NCI-H2029 treated with DMSO at 0.1 percent for 48 hours (cell line): ENCODE measurements at places on chromosomes 16 and 17.
A peak's percentile ranks its signal among the peaks of the same experiment; 100 is the strongest.

DNA sequence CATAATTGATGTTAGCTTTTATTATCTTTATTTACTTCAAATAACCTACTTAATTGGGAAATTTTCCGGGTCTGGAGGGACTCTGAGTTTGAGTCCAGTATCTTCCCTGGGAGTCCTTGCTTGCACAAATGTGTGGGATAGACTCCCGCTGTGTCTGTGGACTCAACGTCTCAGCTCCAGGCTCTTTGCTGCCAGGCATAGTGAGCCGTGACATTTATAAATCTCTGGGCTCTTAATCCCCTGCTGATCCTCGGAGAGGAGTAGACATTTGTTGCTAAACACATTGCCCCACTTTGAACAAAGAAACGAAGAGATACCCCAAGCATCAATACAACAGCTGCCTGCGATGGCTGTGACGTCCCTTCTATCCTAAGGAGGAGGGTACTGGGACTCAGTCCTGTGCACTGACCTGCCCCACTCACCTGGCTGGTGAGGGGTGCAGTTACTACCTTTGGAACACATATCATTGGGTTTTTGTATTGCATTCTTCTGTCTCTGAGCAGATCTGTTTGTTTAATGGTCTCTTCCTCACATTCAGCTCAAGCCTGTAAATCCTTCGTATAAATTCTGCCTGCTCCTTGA lies 316.9 kb downstream of the HAPSTR1 start:
- no peak for DNase-seq

DNA sequence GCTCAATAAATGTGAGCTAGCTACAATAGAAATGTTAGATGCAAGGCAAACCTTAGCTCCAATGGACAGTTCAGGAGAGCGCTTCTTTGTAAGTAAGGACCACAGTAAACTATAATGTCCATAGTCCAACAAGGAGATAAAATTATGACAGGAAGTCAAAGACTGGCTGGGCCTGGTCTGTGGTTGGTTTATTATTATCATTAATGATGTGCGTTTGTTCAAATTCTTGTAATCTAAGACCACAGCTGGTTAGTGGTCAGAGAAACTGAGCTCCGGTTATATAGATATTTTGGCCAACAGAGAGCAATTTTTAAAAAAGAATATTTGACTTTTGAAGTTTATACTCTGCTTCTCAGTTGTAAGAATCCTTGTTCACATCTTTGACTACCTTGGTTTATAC lies 4.7 kb upstream of the CMTM2 start:
- no peak for DNase-seq

- no peak for DNase-seq
Measured at GRCh38 chr16:366476-366875, 3.9 kb downstream of the MRPL28 start.

GRCh38 chr17:77465358-77466041 lies 324.7 kb downstream of the SEC14L1 start:
- DNase-seq, result no peak

DNA sequence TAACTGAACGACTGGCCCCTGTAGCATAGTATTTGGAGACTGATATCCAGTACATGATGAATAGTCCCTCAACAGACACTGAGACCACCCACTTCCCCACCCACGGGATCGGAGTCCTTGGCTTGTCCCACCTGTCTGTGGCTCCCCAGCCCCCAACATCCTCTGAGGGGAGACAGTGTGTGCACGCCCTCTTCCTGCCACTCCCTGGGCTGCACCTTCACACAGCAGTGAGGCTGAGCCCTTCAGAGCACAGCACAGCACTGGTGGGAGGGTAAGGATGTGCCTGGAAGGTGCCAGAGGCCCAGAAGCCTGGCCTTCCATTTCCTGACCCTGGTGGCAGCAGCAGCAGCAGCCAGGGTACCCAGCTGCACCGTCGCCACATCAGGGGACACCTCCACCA lies 11.0 kb downstream of the DNASE1 start:
- DNase-seq, result no peak

- peak; percentile 47 for DNase-seq
Measured at GRCh38 chr16:3950343-3951193, 70.1 kb upstream of the CREBBP start.

GRCh38 chr16:78122774-78123315 lies 23.4 kb downstream of the WWOX start:
- peak; percentile 81 for DNase-seq

- no peak for DNase-seq
Measured at GRCh38 chr17:81891303-81891552, 158 bp downstream of the ALYREF start.

GRCh38 chr16:82199209-82199608 lies 29.2 kb upstream of the MPHOSPH6 start:
- no peak for DNase-seq

- DNase-seq, result peak; percentile 8
Measured at GRCh38 chr17:68195667-68196393, 52.0 kb upstream of the AMZ2 start.

GRCh38 chr16:70700101-70701020 lies 14.5 kb upstream of the MTSS2 start:
- no peak for DNase-seq

GRCh38 chr17:63954402-63955063 lies 18.2 kb downstream of the SCN4A start:
- peak; percentile 4 for DNase-seq

DNA sequence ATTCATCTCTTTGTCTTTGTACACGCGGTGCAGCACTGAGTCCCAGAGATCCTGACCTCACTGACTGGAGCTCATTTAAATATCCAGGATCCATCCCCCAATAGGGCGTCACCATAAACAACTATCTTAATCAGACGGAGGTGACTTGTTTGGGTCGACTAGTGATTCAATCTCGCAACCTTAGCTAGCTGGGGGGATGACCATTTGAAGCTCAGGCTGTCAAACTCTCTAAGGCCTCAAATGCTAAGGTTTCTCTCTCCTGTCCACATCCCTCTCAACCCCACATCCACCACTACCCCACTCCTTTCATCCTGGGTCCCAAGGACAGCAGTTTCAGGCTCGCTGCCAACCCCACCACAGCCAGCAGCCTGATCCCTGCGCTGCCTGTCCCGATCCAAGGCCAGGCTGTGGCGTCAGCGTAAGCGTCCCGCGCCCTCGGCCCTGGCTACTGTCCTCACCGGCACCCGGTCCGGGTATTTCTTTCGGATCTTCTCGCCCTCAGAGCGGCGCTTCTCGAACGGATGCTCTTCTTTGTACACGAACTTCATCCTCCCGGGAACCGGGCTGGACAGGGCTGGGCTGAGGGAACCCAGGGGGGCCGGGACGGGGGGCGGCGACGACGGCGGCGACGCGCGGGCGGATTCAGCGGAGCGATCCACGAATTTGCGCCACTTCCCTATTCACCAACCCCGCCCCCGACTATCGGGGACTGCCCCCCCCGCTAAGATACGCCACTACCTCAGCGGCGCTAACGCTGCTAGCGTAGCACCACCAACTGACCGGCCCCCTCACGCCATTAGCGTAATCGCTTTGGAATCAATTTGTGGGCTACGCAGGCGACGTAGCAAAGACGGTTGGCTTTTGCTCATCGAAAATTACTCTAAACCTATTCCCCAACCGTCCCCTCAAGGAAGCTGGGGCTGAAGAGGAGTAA lies at the start of gene GABARAP:
Gene GABARAP (minus strand): TSS at position 667 of the 934 bp plus-strand sequence. CDS start 119 bp downstream, at position 548.
- DNase-seq, result peak; percentile 41

- DNase-seq, result no peak
Measured at GRCh38 chr17:71395901-71396300, 724.9 kb upstream of the SOX9 start.

DNA sequence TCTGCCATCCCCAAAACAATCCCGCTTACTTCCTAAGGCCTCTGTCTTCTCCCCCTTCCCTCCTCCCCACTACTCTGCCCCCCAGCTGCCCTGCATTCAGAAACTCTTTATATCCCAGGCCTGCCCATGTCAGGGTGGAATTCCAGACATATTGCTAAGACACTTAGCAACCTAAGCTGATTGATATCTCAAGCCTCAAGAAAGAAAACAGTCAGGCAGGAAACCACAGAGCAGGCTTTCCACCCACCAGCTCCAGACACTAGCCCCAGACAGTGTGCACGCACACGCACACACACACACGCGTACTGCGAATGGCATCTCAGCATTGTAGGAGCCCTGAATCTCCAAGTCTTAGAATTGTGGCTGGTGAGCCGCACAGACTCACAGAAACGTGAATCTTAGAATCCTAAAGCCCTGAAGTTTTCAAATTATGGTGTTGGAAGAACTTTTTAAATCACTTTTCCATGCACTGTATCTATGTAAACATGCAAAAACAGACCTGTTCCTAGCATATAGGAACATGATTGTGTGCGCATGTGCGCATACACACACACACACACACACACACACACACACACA lies 8.8 kb upstream of the LPCAT2 start:
- DNase-seq, result no peak

DNA sequence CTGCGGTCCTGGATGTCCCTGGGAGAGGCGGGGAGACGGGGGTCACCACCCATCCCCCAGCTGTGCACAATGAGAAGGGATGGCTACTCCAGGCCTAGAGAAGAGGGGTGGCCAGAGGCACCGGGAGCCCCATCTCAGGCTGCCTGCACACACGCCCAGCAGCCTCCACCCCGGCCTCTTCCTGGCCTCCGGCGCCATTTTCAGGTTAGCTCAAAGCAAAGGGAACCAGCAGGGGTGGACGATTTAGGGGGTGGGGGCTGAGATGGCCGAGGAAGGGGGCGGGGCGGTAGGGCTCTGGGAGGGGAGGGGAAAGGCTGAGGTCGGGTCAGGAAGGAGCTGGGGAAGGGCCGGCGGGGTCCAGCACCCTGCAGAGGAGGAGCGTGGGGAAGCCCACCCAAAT lies 42.8 kb downstream of the SRCIN1 start:
- DNase-seq, result no peak

DNA sequence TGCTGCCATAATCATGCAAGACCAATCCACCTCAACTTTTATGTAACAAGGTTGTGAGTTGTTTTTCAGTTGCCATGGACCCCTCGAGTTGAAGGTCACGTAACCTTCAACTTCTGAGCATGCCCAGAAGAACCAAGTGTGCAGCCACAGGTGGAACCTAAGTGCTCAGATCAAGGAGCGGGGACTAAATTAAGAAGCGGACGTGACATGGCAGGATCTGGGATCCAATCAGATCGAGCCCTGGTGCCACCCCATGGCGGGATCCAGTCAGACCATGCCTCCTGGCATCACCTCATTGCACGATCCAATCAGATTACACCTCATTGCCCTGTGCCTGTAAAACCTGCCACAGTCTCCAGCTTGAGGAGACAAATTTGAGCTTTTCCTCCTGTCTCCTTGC lies 204.5 kb upstream of the CDH5 start:
- no peak for DNase-seq

DNA sequence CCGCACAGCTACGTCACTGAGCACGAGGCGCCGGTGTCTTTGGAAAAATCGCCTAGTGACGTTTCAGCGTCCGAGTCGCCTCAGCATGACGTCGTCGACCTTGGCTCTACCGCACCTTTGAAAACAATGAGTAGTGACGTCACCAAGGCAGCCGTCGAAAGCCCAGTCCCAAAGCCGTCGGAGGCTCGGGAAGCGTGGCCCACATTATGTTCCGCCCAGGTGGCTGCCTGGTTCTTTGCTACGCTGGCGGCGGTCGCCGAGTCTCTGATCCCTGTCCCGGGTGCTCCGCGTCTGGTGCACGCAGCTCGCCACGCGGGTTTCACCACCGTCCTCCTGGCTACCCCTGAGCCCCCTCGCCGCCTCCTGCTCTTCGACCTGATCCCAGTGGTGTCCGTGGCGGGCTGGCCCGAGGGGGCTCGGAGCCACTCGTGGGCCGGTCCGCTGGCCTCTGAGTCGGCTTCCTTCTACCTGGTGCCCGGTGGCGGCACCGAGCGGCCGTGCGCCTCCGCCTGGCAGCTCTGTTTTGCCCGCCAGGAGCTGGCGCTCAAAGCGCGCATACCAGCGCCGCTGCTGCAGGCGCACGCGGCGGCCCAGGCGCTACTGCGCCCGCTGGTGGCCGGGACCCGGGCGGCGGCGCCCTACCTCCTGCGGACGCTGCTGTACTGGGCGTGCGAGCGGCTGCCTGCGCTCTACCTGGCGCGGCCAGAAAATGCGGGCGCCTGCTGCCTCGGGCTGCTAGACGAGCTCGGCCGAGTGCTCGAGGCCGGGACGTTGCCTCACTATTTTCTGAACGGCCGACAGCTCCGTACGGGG lies 1.5 kb downstream of the TMEM102 start:
- DNase-seq, result no peak

- DNase-seq, result peak; percentile 48
Measured at GRCh38 chr17:79808763-79809529, 12.1 kb upstream of the CBX8 start.

DNA sequence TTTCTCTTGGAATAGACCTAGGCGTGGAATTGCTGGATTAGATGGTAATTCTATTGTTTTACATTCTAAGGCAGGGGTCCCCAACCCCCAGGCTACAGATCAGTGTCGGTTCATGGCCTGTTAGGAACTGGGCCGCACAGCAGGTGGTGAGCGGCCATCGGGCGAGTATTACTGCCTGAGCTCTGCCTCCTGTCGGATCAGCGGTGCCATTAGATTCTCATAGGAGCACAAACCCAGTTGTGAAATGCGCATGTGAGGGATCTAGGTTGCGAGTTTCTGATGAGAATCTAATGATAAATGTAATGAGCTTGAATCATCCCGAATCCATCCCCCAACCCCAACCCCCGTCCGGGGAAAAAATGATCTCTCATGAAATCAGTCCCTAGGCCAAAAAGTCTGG lies 23.0 kb downstream of the NLRC5 start:
- DNase-seq, result no peak

DNA sequence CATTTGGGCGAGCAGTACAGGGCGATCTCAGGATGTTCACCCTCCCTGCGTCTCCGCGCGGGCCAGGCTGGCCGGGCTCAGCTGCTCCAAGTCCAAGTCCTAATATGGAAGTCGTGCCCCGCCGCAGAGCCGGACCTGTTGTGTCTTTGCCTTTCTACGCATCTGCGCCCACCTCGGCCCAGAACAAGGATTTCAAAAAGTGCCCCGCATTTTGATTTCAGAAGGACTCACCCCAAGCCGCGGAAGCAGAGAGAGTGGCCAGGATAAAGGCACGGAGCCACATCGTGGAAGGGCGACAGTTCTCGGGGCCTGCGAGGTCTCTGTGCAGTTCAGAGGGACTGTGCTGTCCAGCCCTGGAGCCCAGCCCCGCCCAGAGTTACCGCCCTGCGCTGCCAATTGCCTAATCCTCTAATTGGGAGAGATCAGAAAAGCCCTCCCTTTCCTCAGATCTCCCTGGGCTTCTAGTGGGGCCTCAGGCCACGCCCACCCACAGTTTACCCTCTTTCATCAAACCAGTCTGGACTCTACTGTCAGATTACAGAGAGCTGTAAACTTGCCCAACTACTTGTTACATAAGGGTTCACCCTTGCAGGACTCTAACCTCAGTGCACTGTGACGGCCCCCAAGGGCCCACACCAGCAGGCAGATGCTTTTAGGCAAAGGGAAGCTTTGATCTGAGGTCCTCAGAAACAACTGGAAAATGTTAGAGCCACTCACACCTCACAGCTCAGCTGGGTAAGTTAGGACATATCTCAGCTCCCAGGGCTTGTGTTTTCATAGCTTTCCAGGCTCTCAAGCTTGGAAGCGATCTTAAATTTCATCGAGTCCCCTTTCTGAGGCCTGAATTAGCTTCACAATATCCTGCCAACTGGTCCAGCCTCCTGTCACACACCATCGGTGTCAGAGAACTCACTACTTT lies at the start of gene CES1:
Gene CES1 (minus strand): TSS at position 324 of the 919 bp plus-strand sequence. CDS start 41 bp downstream, at position 283.
- DNase-seq, result no peak
